ENCODE measurements at places on chromosomes 13 and 19.

GRCh38 chr13:34347784-34348573, 530.0 kb downstream of the RFC3 start:
- DNase-seq: no peak

DNA sequence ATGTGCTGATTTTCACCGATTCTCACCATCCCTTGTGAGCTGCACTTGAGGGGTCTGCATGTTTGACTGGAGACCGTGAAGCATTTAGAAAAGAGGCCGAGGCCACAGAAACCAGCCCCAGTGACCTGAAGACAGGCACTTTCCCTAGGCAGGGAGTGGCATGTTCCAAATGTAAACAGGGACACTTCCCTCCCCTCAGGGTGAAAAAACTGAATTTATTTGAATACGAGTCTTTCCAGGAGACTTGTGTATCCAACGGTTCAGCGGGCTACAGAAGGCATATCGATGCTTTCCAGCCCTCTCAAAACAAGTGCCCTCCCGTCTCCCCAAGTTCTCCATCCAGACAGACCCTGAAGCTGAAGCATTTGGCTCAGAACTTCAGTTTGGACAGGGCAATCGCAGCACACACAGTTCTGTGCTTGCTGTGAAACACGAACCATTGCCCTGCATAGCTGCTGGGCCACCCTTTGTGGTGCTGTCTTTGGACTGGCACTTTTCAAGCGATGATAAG, 106.1 kb downstream of the ZIC5 start:
- no peak for DNase-seq

DNA sequence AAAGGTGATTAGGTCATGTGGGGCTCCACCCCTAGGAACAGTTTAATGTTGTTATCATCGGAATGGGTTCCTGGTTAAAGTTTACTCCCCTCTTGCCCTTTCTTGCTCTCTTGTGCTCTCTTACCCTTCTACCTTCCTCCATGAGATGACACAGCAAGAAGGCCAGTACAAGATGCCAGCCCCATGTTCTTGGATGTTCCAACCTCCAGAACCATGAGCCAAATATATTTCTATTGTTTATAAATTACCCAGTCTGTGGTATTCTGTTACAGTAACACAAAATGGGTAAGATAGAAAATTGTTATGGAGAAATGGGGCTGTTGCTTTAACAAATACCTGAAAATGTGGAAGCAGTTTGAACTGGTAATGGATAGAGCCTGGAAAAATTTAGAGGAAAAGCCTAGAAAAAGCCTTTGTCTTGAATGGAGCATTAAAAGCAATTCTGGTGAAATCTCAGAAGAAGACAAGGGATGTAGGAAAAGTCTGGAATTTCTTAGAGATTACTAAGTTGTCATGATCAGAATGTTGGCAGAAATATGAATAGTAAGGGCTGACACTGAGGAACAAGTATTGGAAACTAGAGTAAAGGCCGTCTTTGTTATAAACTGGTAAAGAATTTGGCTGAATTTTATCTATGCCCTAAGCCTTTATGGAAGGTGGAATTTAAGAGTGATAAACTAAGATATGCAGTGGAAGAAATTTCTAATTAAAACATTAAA, 53.5 kb upstream of the TSC22D1 start:
- no peak for DNase-seq

DNA sequence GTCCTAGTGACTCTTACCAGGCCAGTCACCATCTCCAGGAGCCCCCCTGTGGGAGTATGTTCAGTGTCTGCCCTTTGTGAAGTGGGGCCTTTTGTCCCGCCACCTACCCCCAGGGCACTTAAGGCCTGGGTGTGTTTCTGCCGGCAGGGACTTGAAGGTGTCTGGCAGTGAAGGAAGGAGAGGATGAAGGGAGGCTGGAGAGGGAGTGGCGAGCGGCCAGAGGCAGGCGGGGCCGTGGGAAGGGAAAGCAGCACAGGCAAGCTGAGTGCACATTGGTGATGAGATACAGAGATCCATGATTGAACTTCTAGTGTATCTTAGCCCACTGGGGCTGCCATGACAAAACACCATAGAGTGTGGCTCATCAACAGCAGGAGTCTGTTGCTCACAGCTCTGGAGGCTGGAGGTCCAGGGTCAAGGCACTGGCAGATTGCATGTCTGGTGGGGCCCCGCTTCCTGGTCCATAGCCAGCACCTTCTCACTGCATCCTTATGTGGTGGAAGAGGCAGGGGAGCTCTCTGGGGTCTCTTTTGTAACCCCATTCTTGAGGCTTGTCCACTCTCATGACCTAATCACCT, 17.5 kb downstream of the CUL4A start:
- DNase-seq: no peak

- peak; percentile 74 for DNase-seq
Measured at GRCh38 chr19:32662186-32662585, 12.8 kb downstream of the ANKRD27 start.

GRCh38 chr13:87259479-87260083, 411.6 kb upstream of the SLITRK5 start:
- DNase-seq: no peak

- DNase-seq: no peak
Measured at GRCh38 chr13:92671821-92672220, 554.8 kb upstream of the GPC6 start.

GRCh38 chr13:40254394-40254793, 412.0 kb downstream of the FOXO1 start:
- no peak for DNase-seq

DNA sequence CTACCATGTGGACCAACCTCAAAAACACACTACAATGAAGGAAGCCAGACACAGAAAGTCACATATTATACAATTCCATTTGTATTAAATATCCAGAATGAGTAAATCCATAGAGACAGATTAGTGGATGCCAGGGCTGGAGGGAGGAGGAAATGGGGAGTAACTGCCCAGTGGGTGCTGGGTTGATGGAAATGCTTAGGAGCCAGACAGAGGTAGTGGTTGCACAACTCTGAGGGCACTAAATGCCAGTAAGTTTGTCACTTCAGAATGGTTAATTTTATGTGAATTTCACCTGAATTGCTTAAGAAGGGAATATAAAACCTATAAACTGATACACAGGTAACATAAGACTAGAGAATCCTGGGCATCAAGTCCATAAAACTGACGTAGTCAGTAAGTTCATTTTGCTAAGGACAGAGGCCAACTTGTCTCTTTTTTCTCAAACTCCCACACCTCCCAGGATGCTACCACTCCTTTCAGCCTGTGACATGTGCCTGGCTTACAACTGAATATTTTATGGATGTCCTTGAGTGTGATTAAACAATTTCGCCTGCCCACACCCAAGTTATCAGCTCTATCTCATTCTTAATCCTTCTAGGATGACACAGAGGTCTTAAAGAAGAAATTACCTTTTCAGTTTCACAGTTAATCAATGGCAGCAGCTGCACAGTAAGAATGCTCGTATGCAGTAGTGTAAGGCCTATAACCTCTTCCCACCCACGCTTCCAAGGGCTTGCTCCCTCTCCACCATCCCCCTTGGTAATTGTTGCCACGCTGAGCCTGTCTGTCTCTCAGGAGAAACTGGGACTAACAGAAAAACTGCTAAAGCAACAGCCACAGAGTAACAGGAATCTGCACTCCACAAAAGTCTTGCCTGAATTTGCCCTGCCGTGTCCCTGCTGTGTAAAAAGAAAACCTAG, 5.9 kb upstream of the MLNR start:
- no peak for DNase-seq

- DNase-seq: no peak
Measured at GRCh38 chr19:10517760-10518443, 655 bp upstream of the S1PR5 start.

DNA sequence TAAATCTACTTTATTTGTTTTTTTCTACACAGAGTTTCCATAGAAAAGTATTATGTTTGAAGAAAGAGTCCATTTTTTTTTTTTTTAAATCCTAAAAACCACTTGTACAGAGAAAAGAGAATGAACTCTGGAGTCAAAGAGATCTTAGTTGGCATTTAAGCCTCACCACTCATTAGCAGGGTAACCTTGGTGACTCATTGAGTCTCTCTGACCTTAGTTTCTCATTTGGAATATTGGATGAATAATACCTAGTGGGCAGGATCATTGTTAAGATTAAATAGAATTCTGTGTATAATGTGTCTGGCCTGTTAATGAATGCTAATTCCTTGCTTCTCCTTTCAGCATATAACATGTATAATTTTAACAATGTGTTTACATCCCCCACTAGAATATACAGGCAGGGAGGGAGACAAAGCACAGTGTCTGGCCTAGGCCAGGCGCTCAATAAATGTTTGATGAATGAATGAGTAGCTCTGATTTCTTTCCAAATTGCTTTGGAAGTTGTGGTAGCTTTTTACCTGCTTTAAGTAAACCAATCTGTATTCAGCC, 48.7 kb upstream of the MYCBP2 start:
- peak; percentile 29 for DNase-seq

DNA sequence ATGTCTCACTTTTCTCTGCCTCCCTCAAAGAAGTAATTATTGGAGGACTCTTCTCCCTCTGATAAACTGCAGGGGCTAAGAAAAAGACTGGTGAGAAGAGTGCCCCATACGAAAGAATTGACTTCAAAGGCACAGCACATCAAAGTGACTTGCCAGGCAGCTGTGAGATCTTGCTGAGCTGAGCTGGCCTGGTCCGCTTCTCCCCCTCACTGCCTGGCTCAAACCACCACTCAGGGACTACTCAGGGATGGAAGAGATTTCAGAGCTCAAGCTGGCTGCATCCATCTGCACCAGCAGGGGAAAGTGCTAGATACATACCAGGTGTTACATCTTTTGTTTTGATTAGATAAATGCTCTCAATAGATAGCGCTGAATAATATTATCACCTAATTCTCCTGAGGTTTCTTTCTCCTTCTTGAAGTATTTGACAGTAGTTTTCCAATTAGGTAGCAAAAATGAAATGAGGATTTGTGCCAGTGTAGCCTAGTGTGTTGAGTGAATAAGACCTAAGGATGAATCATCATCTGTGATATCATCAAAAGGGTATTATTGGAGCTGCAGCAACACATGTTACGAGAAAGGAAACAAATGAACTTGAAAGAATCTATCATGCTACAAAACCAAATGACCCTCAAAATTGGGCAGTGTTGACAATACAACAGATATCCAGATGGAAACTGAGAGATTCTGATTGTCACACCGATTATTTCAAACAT, 379.8 kb downstream of the TBC1D4 start:
- DNase-seq: no peak

- DNase-seq: no peak
Measured at GRCh38 chr13:25756912-25757311, 294.9 kb downstream of the SHISA2 start.

DNA sequence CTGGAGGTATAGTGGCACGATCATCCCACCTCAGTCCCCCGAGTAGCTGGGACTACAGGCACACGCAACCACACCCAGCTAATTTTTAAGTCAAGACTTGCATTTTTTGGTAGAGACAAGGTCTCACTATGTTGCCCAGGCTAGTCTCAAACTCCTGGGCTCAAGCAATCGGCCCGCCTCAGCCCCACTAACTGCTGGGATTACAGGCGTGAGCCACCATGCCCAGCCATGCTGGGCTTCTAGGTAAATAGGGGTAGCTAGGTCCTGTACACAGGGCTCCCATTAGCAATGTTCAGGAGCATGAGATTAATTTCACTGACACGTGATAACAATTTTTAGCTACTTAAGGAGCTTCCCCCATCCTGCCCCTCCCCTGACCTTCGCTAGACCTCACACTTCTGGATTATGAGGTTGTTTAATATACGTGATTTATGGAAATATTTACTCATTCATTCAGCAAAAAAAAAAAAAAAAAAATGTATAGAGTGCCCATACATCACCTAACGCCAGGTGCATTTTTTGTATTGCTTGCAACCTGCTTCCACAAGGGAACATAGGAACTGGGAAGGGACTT, 19.2 kb downstream of the TMEM272 start:
- no peak for DNase-seq

GRCh38 chr13:74037762-74038161, 96.4 kb downstream of the KLF12 start:
- no peak for DNase-seq

DNA sequence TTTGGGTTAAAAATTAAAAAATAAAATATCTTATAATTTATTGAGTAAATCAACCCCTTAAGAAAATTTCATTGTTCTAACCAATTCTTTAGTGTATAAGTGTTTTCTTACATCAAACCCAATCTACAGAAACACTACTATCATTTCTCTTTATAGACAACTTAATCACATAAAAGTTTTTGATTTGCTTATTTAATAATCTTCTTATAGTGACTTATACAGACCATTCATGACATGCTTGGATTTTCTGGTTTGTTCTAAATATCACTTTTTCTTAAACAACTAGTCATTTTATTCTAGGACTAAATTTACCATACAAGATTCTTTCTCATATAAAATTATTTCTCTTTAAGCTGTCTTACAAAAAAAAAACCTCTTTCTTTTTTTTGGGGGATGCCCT, 27.3 kb upstream of the ZSCAN5A start:
- no peak for DNase-seq

GRCh38 chr13:43731296-43731695, 55.5 kb downstream of the ENOX1 start:
- no peak for DNase-seq
